NCI-H2081 treated with DMSO at 0.1 percent for 48 hours (cell line): ENCODE measurements at places on chromosomes 1 and 21.

DNA sequence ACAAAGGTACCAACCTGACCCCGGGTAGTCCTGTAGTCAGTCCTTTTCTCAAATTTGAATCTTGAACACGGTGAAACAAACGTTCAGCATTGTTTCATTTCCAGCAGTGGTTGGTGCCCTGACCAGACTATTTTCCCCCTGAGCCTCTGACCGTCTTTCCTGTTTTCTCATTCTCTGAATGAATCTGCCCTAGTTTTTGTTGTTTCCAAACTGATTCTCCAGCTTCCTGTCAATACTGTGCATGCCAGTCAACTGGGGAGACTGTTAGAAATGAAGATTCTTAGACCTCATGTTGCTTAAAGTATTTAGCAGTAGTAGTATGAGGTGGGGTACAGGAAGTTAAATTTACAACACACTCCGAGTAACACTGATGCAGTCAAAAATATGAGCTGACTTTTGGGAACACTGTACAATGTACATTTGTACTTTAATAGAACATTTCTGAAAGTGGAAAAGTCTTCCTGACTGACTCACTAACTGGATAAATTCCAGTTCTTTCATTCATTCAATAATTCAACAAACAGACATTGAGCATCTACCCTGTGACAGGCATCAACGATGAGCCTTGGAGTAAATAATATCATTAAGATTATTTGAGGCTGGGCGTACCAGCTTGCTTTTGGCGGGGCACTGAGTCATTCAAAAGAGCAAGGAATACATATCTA is 26.0 kb upstream of the ZRANB2 start:
- no peak for DNase-seq

GRCh38 chr21:41142051-41142795 is 25.7 kb upstream of the BACE2 start:
- no peak for DNase-seq

DNA sequence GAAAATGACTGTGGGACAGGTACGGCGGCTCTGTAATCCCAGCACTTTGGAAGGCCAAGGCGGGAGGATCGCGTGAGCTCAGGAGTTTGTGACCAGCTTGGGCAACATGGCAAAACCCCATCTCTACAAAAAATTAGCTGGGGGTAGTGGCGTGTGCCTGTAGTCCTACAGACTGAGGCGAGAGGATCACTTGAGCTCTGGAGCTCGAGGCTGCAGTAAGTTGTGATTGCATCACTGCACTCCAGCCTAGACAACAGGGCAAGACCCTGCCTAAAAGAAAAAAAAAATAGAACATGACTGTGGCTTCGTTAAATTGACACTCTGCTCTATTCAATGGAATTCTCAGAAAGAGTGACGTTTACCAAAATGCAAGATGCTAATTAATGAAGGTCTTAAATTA is 3.9 kb upstream of the DBT start:
- DNase-seq: no peak

- DNase-seq: no peak
These were observed 2.4 kb upstream of the CCT8 start for GRCh38 chr21:29075706-29076466.

DNA sequence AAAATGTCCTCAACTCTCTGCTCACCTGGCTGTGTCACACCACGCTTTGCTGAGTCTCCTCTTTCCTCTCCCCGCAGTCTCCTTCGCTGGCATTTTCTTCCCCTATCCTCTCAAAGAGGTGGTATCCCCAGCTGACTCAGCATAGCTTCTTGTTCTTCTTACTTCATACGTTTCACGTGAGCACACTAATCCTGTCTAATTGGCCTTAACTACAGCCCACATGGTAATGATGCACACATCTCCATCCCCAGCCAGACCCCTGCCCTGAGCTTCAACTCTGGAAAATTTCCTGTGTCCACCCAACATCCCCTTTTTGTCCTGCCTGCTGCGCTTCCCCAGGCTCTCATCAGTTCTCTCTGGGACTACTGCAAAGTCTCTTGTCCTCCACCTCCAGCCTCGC is 169.8 kb downstream of the TTLL7 start:
- no peak for DNase-seq

DNA sequence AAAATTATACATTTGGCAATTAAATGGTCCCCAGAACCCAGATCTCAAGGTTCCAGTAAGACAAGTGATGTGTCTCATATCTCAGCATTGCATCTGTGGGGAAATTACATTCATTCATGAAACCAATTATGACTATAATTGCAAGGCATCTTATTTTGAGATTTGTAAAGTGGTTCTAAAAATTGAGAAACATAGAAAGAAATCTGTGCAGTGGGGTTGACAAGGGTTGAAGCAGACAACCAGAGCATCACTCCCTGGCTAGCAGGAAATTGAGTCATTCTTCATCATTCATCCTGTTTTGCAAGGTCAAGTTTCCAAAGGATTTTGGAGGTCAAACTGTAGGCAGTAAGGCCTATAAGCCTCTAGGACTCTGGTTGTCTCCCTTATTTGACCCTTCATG is 25.1 kb upstream of the MROH9 start:
- DNase-seq: no peak

DNA sequence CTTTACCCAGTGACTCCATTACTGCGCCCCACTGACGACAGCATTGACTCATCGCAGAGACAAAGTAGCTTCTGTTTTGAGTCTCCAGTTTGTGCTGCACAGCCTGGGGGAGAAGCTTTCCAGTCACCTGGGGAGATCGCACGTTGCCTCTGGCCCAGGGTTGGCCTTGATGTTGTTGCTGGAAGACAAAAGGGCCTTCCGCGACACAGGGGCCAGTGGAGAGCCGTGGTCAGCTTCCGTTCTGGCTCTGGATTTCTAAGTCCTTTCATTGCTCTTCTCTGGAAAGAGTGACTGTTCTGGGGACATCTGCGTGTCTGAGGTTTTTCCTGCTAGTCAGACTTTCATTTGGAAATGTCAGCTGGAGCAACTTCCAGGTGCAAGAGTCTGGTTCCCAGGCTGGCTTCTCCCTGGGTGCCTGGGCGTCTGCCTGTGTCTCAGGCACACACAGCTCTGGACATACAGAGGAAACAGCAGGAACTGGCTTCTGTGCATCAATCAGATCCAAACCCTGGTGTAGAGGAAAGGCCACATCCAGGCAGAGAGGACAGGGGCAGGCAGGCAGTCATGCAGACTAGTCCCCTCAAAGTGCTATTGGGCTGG is 257.0 kb downstream of the SIPA1L2 start:
- no peak for DNase-seq

- no peak for DNase-seq
These were observed 113.8 kb upstream of the KCNK1 start for GRCh38 chr1:233500106-233500505.
